GOT3 (cell line): ENCODE measurements at places on chromosomes 5 and 9.

DNA sequence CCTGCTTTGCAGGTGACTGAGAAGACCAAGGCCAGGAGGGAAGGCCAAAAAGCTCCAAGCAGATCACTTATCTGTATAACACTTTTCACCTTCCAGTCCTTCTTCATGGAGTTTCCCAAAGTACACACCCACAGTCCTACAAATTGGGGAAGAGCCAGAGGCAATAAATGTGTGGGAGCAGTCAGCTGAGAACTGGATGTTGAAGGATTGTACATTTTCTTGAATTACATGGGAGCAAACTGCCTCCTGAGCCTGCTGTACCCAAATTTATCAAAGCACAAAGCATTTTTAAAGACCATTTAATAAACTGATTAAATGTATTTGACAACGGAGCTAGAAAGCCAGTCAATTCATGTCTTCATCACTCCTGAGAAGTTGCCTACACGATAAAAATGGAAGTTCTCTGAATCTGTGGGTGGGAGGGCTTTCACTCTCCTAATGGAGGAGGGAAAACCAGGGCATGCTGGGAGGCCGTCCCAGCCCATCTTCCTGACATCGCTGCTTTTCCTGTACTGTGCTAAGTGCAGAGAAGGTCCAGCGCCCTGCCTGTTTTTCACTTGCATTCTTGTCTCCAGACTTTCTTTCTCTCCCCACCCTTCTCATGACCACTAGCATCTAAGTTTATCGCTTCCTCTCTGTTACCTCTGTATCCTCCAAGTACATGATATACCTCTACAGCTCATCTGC is 79.0 kb downstream of the KCNIP1 start:
- DNase-seq: no peak

DNA sequence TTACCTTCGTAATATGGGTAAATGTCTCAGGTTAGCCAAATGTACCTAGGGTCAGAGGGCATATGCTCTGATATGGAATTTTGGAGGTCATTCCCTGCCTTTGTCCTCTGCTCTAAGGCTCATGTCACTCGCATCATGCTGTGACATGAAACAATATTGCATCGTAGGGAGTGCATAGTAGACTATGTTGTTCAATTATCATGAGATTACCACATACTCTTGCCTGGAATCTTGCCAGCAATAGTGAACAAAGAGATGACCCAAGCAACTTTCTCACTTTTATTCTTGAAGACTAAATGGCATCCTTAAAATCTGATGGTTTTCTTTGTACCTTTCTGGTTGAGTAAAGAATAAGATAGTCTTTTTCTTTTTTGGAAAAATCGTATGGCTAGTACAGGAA is 27.6 kb downstream of the ZNF462 start:
- DNase-seq: no peak

GRCh38 chr9:128940946-128941755 is 6.3 kb downstream of the DOLK start:
- no peak for DNase-seq

DNA sequence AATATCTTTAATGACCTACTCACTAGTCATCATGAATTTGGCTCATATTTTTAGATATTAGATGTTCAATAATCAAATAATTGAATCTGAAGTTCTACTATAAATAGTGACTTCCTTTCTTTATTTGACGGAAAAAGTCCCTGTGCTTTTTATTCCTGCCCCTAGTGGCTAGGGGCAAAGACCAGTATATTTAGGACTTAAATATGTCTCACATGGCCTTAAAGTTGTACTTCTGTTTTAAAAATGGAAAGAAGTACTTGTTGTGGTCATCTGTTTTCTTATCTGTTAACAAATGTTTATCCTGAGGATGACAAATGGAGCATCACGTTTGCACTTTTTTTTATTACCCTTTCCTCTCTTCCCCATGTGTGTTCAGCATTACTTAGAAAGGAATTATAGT is 89.2 kb upstream of the GRHPR start:
- DNase-seq: no peak

DNA sequence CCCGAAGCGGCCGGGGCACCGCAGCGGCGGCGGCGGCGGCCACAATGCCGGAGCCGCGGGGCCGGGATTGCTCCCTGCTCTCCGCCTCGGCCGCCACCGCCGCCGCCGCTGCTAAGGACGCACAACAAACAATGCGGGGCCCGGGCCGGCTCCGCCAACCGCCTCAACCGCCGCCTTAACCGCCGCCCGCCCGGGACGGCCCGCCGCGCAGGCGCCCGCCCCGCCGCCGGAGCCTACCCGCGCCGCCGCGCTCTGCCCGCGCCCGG is 254 bp downstream of the STRBP start:
- no peak for DNase-seq

DNA sequence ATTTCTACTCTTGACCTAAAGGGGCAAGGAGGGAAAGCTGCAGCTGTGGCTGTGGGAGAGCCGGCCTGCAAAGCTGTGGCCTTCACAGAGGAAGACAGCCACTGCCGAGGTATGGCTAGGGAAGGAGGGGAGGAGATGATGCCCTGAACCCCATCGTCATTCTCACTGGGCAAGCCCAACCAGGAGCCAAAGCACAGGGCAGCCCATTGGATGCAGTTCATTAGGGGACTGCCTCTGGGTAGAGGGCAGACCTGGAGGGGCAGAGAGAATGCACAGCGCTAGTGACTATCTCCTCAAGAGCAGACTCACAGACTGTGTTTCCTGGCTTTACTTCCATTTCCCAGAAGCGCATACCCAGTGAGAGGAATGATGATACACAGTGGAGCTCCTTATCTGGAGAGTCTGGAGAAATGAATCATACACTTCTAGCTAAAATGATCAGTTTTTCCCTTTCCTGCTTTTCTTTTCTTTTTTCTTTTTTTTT is 47.2 kb upstream of the TTC23L start:
- no peak for DNase-seq

DNA sequence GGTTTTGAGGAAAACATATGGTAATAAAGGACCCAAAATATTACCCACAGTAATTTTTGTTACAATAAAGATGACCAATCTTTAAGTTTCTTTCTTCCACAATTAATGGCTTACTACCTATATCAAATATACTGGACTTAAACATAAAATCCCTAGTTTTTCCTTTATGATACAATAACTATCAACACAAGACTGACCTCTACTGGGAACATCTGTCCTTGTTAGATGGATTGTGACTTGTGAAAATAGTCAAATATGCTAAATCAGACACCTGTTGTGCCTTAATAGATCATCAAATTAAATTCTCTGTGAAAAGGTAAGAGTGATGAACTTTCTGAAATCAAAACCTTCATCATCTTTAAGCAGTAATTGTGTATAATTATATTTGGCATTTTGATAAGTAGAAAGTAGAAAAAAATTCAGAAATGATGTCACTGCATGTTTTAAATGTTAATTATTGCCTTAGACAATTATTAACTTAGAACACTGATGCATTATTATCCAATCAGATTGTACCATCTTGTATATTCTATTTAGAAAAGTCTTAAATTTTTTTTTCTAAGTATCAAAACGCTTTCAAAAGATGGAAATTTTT is 113.6 kb downstream of the DEPDC1B start:
- DNase-seq: no peak

- no peak for DNase-seq
Measured at GRCh38 chr5:78204241-78204640, 90.3 kb downstream of the AP3B1 start.

GRCh38 chr5:138625134-138625533 is 49.9 kb upstream of the HSPA9 start:
- no peak for DNase-seq
